ENCODE measurements at places on chromosomes 3 and 15.
A peak's percentile ranks its signal among the peaks of the same experiment; 100 is the strongest.

DNA sequence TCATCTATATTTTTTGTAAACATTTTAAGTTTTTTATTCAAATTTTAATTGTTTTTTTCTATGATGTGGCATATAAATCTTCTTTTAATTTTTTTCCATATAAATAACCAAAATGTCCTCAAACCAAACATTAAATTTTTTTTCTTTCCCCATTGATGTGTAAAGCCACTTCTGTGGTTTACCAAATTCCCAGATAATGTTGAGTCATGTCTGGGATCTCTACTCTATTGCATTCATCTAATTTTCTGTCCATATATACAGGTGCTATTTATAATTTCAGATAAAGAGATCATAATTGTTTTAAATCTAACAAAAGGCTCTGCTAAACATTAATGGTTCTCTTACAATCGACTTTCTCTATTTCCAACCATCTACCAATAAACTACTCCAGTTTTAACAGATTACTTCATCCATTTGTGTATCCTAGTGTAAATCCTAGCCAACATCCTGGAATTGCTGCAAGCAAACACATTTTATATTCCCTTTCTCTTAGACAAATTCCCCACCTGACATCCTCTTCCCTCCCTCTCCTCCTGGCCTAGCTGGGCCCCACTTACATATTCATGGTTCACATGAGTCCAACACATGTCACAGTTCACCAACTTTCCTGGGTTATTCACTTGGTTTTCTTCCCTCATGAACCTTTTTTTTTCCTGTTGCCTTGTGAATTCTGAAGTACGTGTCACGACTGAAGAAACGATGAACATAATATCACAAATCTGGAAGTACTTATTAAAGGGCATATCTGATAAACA, 368.0 kb upstream of the AGTR1 start:
- DNase-seq: peak; percentile 78

- DNase-seq: no peak
Observed at GRCh38 chr3:32379831-32380500, 11.7 kb upstream of the CMTM7 start.

DNA sequence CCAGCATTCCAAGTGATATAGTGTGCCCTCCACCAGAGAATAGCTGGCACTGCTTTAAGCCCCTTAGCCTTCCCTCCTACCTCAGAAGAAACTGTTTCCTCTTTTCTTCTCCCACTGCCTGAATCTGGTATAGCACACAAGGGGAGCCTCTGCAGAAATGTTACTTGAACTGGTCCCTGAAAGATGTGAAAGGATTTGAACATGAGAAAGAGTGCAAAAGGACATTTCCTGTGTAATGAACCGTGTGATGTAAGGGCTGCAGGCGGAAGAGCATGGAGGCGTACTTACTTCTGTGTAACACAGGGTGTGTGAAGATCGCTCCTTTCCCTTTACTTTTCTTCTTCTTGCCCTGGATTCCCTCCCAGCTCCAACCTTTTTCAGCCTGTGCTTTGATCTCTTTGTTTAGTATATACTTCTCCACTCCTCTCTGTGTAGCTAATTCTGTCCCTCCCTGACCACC, 8.4 kb downstream of the TMOD3 start:
- DNase-seq: no peak

DNA sequence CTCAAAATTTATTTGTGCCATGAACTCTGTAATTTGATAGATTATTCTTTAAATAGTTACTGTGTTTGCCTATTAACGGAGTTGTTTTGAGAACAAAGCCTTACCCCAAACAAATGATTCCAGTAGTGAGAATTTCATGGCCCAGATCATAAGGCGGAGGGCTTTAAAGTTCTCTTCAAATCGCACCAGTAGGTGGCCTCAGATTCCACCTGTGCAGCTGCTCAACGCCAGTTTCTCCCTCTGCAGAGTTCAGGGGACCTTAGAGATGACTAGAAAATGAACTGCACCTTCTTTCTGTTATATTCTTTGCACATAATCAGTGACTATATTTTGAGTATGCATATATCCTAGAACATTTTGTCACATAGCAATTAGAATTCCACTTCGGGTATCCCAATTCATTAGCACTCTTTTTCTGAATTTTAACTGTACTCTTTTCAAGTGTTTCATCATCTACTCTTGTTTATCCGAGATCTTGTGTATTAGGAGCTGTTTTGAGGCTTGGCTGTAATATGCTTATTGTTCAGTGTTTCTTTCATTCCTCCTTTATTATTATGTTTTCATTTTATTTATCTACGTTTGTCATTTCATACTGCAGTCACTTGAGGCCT, 232.6 kb upstream of the CHRM5 start:
- peak; percentile 60 for DNase-seq

DNA sequence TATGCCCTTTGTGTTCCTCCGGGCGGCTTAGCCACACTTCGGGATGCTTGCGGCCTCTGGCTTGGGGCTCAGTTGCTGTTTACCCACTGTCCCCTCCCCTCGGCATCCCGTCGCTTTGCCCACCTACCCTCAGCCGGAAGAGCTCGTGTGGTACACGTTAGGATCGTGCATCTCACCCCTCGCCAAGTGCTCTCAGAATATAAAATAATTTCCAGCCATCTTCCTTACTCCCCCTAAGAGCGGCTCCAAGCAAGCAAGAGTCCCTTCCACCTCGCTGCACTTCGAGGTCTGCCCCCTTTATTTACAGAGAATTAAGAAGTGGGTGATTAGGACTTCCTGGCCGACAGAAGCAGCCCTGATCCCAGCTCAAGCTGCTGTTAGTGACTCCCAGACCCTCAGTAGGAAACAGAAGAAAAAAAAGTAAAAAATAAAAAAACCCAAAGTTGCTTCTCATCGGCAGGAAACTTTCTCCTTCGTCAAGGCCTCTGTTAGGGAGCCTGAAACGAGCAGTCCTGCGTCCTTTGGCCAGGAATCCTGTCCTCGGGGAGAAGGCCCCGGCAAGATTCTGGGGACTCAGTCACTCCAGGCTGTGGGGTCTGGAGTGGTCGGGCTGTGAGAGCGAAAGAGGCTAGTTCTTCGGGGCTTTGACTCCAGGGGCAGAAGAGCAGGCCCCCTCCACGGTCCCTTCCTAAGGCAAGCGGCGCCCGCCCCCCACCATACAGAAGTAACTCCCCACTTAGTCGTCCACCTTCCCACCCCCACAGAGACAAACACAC, 3.0 kb downstream of the MEIS2 start:
- peak; percentile 42 for DNase-seq

- no peak for DNase-seq
Observed at GRCh38 chr3:148223266-148223665, 474.4 kb upstream of the AGTR1 start.

GRCh38 chr15:29677455-29677854, 144.8 kb downstream of the TJP1 start:
- DNase-seq: no peak

GRCh38 chr15:42035435-42035761, 14.6 kb upstream of the PLA2G4E start:
- DNase-seq: no peak

GRCh38 chr3:171822431-171823106, 12.3 kb upstream of the PLD1 start:
- no peak for DNase-seq

Data from NCI-H2081 (cell line).